ENCODE measurements at places on chromosomes 1 and 21.

GRCh38 chr1:194252199-194252598 is 1065.8 kb upstream of the B3GALT2 start:
- no peak for DNase-seq

DNA sequence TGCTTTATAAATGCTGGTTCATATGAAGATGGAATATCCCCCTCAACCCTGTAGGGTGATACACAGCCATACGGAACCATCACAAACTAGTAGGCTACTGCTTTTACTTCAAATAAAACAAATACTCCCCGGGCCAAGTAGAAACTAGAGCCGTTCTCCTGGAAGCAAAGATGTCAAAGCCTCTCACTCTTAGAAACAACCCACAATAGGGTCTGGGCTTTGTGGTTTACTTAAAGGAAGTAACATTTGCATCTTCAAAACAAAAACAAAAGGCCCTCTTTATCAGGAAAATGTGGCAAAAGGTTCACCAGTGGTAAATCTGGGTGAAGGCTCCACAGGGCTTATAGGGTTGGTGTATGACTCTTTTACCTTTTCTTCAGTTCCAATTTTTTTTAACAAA is 49.8 kb downstream of the HLCS start:
- DNase-seq: no peak

DNA sequence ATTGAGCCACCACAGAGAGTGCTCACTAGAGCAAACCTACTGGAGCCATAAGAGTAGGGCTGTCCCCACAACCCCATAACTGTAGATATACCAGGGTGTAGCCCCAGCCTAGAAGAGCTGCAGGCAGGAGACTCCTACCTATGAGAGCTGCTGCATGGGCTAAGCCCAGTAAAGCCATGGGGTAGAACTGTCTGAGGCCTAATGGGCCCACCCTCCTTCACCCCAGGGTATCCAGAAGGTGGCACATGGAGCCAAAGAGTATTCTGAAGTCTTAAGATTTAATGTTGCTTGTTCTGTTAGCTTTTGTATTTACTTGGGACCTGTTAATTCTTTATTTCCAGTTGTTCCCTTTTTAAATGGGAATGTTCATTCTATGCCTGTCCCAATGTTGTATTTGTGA is 1193.7 kb upstream of the ADGRL2 start:
- DNase-seq: no peak

DNA sequence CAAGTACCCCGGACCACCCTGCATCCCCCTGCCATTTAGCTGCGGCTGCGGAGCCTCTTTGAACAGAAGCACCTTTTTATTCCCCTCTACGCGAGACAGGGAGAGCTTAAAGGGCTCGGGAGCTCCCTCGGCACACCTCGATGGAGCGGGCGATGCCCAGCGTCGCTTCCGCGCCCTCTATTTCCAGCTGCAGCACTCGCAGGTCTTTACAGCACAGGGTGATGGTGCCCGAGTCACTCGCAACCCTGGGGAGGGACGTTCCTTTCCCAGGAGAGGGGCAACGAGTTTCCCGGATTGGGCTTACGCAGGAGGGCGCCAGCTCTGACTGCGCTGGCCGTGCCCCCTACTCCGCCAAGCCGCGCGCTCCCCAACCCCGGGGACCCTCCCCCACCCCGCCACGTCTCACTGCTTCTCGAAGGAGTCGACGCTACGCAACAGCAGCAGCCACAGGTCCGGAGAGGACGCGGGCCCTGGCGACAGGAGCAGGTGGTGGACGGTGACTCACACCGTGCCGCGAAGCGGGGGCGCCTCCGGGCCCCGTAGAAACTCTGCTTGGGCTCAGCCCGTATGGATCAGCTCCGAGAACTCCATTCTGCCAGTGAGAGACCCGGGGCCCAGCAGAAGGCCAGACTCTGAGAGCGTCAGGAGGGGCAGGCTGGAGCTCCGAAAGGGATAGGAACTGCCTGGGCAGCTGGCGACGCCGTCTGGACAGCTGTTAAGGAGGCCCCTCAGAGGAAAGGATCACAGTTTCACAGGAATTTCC is 5.8 kb upstream of the FAM167B start:
- no peak for DNase-seq

DNA sequence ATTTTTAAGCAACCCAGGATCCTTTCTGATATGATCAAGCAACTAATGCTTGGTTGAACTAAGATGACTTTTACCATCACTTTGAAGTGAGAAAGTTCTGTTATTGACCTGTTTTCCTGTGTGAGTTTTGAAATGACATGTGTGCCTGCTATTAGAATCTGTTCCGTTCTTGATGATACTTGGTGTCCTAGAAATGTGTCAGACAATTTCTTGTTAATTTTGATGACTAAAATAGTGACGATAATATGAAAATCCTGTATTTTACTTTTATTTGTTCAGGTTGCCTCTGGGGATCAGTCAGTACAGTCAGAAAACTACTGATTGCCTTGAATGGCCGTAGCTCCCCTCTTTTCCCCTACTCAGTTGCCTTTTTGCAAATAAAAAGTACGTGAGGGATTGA is 228.0 kb downstream of the RYR2 start:
- DNase-seq: no peak

DNA sequence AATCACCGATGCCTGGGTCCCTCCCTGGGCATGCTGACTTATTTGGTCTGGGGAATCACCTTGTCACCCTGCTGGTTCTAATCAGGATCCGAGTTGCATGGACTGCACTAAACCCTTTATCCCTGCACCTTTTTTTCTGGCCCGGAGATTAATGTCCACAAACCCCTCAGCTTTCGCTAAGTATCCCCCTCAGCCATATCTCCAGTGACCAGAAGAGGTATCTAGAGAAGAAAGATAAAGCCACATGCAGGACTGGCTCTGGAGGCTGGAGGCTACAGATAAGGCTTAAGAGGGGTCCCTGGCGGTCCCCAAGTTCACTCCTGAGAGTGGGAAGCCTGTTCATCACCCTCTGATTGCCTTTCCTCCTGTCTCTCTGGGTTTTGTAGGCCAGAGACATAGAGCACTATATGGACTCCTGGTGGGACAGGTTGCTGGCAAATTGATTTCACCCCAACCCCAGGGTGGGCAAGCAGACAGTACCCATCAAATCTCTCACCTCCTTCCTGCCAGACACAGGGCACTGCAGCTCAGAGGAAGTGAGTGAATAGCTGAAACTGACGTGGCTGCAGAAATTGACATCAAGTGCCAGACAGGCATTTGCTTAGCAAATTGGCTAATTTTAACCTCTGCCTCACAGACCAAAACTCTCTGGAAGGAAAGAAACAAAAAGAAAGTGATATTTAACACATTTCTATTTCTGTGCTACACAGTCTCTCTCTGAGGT is 38.8 kb downstream of the HMGB4 start:
- DNase-seq: no peak

DNA sequence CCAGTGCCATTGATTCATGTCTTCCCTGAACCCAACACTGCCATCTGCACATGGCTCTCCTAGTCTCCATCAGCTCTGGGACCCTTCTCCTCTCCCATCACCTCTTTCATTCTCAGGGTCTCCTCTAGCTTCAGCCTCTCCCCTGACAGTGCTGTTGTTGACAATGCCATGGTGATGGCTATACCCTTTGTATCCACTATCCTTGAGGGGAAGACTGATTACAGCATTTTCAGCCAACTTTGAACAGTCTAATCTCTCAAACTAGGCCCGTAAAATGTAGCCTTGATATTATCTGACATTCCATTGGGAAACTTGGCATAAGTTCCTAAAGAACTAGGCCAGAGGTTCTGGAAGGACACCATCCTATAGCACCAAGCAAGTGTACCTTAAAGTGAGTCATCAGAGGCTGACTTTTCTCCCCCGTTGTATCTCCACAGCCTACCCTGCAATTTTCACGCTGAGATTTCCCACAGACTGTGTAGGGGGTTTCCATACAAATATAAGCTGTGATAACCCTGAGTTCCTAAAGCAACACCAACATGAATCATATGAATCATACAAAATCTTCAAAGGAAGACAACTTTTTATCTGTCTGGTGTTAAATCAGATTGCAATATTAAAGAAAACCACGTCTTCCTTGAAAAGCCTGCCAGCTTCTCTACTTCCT is 5.8 kb downstream of the HAO2 start:
- no peak for DNase-seq

GRCh38 chr1:229101011-229101871 is 169.7 kb upstream of the RAB4A start:
- no peak for DNase-seq

- DNase-seq: no peak
These were observed 395.4 kb downstream of the KIF26B start for GRCh38 chr1:245549996-245550719.
